NCI-H510A (cell line): ENCODE measurements at places on chromosomes 2 and 18.

GRCh38 chr18:3723554-3723953 lies 273.6 kb downstream of the TGIF1 start:
- DNase-seq: no peak

DNA sequence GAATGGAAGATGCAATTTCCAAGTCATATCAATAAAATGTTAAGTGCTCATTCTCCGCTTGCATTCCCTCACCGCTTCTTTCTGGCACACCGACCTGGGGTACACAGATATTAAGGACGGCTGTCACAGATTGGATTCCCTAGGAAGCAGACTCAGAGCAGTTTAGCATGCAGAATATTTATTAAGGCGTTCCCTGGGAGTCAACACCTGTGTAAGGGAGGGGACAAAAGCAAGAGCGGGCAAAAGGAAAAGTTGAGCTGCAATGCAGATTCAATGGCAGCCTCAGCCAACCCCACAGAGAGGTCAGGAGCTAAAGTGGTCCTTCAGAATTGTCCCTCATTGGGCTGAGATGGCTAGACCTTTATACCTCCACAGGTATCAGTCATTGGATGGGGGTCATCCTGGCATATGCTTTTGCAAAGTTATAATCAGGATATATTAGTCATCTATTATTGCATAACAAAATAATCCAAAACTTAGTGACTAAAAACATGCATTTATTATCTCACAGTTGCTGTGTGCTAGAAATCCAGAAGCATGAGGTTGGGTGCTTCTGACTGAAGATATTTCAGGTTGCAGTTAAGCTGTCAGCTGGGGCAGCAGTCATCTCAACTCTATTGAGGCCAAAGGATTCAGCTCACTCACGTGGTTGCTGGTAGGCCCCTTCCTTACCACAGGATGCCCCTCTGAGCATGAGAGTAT lies 27.0 kb upstream of the INO80D start:
- DNase-seq: no peak

DNA sequence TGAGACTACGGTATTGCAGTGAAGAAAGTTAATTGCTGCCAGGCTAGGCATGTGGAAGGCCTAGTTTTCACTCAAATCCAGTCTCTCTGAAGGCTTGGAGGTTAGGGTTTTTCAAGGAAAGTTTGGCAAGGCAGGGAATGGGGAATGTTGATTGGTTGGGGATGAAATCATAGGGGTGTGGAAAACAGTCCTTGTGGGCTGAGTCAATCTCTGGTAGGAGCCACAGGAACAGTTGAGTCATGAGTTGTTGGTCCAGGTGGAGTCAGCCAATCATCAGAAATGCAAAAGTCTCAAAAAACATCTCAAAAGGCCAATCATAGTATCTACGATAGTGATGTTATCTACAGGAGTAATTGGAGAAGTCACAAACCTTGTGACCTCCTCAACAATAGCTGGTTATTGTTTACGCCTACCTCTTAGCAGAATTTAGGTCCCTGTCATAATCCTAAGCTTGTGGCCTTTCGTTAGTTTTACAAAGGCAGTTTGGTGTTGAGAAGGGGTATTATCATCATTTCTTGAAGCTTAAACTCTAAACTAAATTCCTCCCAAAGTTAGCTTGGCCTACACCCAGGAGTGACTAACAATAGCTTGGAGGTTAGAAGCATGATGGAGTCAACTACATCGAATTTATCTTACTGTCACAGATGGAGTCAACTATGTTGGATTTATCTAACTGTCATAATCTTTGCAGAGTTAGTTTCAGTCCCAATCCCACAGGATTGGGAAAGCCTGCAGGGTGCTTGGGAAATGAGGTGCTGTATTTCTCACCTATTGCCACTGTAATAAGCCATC lies 33.7 kb upstream of the APCDD1 start:
- no peak for DNase-seq

DNA sequence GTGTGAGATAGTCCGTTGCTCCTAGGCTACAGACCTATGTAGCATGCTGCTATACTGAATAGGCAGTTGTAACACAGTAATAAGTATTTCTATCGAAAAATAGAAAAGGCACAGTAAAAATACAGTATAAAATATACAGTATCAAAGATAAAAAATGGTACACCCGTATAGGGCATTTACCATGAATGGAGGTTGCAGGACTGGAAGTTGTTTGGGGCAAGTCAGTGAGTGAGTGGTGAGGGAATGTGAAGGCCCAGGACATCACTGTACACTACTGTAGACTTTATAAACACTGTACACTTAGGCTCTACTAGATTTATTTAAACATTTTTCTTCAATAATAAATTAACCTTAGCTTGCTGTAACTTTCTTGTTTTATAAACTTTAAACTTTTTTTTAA lies 3.5 kb downstream of the MAP3K20 start:
- no peak for DNase-seq

GRCh38 chr18:10752382-10752781 lies 226.6 kb downstream of the NAPG start:
- DNase-seq: no peak

- no peak for DNase-seq
These were observed 242.2 kb downstream of the LOXHD1 start for GRCh38 chr18:46414863-46415262.

GRCh38 chr2:47724221-47724981 lies 58.5 kb upstream of the MSH6 start:
- DNase-seq: peak; percentile 25

- no peak for DNase-seq
These were observed 23.7 kb upstream of the MYO5B start for GRCh38 chr18:50218432-50219197.

DNA sequence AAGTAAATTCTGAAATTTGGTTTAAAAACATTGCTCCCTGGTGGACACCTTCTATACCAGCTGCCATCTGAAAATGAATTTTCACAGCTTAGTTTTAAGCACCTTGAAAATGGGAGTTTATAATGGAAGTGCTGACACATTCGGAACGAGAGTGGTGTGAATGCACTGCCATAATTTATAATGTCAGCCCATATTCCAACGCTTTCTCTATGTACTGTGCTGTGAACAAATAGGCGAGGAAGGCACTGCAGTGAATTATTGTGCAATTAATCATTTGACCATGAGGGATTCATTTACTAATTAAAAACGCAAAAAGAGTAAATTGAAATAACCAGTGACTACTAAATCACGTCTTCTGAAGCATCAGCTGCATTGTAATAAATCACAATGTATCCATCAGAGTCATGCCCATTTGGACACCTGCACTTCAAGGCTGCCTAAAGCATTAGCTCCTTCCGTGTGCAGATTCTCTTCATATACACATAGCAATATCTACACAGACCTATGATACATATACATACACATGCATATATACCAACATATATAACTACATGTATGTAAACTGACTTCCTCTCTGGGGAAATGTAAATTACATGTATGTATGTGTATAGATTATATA lies 699.8 kb downstream of the GALR1 start:
- no peak for DNase-seq
